ENCODE measurements at places on chromosomes 6 and 20.

DNA sequence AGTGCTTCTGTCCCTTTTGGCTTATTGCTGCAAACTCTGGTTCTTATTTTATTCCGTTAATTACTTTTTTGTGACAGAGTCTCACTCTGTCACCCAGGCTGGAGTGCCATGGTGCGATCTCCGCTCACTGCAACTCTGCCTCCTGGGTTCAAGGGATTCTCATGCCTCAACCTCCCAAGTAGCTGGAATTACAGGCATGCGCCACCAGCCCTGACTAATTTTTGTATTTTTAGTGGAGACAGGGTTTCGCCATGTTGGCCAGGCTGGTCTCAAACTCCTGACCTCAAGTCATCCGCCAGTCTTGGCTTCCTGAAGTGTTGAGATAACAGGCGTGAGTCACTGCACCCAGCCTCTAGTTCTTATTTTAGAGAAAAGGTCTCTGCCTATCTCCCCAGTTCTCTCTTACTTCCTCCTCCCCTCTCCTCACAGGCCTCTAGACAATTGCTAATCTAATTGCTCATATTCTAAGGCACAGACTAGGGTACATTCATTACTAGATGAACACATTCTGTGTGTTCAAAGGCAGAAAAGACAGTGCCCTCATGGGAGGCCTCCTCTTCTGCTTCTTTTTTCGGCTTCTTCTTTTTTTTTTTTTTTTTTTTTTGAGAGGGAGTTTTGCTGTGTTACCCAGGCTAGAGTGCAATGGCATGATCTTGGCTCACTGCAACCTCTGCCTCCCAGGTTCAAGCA, 27.0 kb downstream of the EDEM2 start:
- no peak for DNase-seq
- H3K36me3 ChIP-seq, result peaks cover 17% of the 10 kb centered on the region
- no peaks in the 10 kb centered on the region for H3K27me3 ChIP-seq
- H3K27ac ChIP-seq, result no peak overlapping the region

- no peaks in the 10 kb centered on the region for H3K36me3 ChIP-seq
- H3K27me3 ChIP-seq, result no peaks in the 10 kb centered on the region
- no peaks in the 10 kb centered on the region for H3K4me1 ChIP-seq
- H3K27ac ChIP-seq, result no peak overlapping the region
- H3K4me3 ChIP-seq, result no peak overlapping the region
Observed at GRCh38 chr6:19994909-19995308, 157.7 kb downstream of the ID4 start.

DNA sequence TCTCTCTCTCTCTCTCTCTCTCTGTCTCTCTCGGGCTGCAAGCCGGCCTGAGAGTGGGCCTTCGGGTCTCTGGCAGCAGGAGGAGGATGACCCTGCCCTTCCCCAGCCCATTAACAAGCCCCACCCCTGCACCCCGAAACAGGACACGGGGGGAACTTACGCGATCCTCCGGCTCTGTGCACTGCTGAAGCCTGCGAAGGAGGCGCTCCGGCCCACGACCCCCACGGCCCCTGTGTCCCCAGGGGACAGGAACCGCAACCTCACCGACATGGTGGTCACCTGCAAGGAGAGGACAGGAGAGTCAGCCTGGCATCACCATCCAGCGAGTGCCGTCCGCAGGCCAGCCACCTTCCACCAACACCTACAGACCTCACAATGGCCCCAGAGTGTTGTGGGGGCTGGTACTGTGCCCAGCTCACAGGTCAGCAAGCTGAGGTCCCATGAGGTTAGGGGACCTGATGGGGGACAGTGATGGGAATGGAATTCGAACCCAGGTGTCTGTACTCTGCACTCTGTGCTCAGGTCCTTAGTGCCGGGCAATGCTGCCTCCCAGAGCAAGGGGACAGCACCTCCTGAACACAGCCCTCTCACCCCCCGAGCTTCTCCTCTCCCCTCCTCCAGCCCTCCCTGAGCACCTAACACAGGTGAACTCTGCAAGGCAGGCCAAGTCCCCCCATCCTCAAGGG, 60.6 kb downstream of the RIPOR3 start:
- no peak overlapping the region for H3K4me3 ChIP-seq
- H3K27ac ChIP-seq, result no peak overlapping the region
- H3K27me3 ChIP-seq, result no peaks in the 10 kb centered on the region
- DNase-seq, result no peak
- H3K36me3 ChIP-seq, result no peaks in the 10 kb centered on the region

GRCh38 chr6:154154389-154154967, 115.4 kb downstream of the OPRM1 start:
- no peaks in the 10 kb centered on the region for H3K27me3 ChIP-seq
- no peak overlapping the region for H3K4me3 ChIP-seq
- DNase-seq, result peak; percentile 67
- no peaks in the 10 kb centered on the region for H3K4me1 ChIP-seq

- no peak for DNase-seq
- H3K4me1 ChIP-seq, result no peaks in the 10 kb centered on the region
Observed at GRCh38 chr6:16803294-16804200, 42.3 kb upstream of the ATXN1 start.

DNA sequence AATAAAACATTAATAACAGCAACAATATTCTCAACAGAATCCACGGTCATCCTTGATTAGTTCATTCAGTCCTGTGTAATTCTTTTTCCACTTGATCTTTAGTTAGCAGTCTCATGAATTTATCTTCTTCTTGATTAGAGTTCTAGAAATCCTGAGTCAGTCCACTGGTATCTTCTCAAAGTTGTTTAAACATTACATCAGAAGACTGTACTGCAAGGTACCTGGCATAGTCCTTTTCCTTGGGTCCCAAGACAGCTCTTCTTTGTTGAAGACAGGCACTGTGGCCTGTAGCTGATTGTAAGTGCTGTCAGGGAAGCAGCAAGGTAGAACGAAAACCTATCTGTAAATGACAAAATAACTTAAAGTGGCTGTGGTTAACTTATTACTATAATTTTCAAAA, 11.8 kb downstream of the MAP3K4 start:
- H3K27me3 ChIP-seq, result no peaks in the 10 kb centered on the region
- H3K27ac ChIP-seq, result no peak overlapping the region
- DNase-seq, result no peak
- H3K36me3 ChIP-seq, result no peaks in the 10 kb centered on the region
- H3K4me1 ChIP-seq, result no peaks in the 10 kb centered on the region
